ENCODE measurements at places on chromosomes 6 and 20.

DNA sequence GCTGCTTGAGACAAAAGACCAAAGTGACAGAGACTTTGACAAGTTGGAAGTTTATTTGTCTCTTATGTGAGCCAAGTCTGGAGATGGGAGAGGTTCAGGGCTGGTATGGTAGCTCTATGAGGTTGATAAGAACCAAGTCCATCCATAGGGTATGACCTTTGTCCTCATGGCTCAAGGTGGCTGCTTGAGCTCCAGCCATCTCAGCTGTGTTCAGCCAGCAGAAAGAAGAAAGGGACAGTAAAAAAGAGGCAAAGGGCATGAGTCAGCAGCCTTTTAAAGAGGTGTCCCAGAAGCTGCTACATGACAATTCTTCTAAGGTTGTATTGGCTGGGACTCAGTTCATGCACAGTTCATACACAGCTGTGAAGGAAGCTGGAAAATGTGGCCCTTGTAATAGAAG, 49.0 kb downstream of the CD40 start:
- no peak for DNase-seq

DNA sequence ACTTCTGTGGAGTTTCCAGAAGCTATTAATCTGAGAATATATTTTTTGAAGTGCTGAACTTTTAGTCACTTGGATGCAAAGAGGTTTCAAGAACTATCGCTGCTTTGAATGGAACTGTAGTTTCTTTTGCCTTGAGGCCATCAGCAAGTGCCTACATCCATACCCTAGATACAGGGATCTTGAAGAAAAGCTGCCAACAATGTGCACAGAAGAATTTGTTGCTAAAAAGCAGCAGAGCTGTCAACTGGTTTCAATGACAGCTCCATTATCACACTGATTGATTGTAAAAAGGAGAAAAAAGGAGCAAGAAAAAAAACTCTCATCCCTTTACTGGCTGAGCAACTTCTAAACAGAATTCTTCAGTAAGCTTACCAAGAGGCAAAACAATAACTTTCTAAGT, 251.0 kb upstream of the NRSN1 start:
- DNase-seq: no peak

DNA sequence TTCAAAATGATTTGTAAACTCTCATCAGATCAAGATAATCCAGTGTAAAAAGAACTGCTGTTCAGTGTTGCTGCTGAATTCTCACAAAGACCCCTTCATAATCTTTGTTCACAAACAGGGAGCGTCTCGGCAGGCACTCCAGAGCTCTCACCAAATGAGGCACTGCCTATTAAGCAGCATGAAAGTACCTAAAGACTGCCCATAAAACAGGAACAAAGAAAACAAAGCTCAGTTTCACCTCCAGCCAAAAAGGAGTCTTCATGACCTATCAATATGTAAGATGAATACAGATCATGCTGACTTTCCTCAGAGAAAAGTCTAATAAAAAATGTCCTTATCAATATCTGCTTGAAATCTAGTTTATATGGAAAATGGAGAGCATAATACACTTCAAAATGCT, 41.8 kb downstream of the GPR63 start:
- no peak for DNase-seq

DNA sequence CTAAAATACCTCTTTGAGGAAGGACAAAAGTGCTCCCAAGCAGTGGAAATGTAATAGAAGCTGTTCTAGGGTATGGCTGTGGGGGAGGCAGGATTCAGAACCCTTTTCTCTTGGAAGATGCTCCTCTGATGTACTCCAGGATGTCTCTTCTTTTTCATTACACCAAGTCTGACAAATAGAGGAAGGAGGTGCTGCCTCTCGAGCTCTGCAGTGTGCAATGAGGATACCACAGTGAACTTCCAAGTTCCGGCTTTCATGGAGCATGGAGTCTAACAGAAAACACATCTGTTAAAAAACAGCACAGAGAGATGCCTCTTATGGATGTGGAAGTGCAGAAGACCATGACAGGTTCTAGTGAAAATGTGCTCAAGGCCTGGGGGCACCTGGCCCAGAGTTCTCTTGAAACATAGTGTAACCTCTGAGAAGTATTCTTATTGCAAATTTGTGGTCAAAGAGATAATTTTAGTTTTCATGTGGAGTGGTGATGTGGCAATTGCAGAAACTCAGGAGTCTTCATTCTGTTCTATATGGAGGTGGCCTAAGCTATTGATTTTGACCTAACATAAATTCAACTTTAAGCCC, 362.0 kb upstream of the CITED2 start:
- DNase-seq: no peak

DNA sequence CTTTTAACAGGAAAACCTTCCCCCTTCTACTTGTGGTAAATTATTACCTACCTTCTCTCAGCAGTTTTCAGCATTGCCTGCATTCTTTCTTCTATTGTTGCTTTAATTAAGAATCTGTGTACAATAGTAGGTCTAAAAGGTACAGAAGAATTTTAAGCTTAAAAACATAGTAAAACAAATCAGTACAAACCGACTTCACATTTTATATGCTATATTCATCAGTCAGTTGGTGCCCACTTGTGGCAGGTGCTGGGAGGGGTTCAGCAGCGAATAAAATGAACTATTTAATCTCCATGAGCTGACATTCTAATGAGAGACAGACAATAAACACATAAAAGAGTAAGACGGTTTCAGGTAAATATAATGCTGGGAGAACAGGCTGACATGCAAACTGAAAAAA, 73.4 kb upstream of the FBXO30 start:
- no peak for DNase-seq

GRCh38 chr20:2150660-2151059, 49.0 kb downstream of the STK35 start:
- no peak for DNase-seq

- no peak for DNase-seq
Measured at GRCh38 chr20:3739926-3740451, 7.5 kb downstream of the HSPA12B start.

DNA sequence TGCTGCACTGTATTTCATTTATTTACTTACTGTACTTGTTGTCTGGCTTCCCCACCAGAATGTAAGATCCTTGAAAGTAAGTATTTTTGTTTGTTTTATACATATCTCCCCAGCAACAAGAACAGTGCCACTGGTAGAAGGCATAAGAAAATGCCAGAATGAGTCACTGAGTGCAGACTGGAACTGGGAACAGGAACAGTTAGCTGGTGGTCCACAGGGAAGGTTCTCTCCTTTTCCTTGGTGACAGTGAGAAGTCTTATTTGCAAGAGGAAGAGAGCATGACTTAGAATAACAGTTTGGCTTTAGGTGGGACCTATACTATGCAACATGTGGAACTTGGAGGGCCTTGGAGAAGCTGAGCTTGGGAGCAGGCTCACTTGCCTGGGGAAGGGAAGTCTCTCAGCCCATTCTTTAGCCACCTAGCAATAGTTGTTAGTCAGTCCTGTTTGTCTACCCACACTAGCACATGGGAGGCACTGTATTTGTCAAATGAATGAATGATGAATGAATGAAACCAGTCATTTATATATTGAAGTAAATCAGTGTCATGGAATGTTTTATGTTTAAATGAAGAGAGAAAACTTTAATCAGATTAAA, 203.5 kb downstream of the KCNQ5 start:
- no peak for DNase-seq

DNA sequence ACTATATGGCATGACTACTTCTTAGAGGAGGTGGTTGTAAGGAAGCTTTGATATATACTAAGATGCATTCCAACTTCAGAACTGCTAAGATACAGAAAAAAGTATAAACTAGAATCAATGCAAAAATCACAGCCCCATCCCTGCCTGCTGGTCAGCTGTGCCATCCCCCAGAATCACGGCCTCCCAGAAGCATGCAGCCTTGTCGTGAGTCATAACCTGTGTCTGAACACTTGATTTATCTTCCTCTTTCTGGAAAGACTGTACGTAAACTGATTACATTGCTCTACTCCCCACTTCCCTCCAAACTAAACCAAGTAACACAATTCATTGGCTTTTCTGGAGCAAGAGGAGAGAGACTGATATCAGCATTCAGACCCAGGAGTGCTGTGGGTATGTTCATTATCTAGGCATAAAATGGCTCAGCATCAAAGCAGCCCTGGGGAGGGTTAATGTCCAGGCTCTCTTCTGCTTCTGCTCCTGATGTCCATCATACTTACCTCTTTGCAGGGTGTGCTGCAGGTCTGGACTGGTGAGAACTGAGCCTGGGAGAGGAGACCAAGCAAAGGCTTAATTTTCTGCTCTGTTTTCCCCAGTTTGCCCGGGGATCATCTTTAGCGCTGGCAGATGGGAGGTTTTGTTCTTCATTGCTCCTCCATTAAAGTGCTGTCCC, 18.4 kb downstream of the SCP2D1 start:
- no peak for DNase-seq

- no peak for DNase-seq
Measured at GRCh38 chr6:136035378-136036070, 184.0 kb downstream of the PDE7B start.

GRCh38 chr6:122422614-122423267, 23.3 kb downstream of the HSF2 start:
- no peak for DNase-seq

DNA sequence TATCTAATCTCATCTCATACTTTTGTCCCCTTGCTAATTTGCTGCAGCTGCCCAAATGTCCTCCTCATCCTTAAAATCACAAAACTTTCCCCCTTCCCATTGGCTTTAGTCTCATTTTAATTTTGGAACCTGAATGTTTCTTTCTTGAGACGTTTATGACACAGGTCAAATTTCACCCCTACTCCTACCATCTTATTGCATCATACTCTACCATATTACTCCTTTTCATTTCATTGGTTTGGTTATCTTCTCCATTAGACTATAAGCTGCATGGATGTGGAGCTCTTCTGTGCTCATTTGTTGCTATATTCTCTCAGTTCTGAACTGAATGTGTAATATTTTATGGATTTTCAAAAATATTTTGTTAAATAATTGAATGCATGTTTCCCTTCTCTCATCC, 688.6 kb downstream of the CBLN4 start:
- no peak for DNase-seq

DNA sequence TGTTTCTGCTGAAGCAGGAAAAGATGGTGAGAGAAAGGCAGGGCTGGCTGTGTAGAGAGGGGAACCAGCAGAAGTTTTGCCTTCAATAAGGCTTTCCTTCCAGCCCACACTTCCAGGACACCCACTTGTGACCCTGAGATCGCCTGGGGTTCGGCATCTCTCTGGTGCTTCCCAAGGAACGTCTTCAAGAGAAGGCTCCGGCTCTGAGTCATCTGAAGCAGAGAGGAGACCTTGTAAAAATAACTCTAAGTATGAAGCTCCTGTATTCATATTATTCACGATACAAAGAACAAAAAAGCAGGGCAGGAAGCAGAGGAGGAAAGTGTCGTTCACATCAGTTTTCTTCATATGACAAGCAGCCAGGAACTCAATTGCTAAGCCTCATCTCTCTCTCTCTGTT, 95.4 kb upstream of the MRPS10 start:
- no peak for DNase-seq

- DNase-seq: peak; percentile 95
Measured at GRCh38 chr6:134436281-134436815, 118.4 kb upstream of the SGK1 start.

GRCh38 chr6:123117145-123117908, 121.3 kb downstream of the CLVS2 start:
- DNase-seq: no peak

- no peak for DNase-seq
Measured at GRCh38 chr6:165220045-165220444, 89.4 kb downstream of the C6orf118 start.

GRCh38 chr6:125357515-125358256, 55.9 kb upstream of the HDDC2 start:
- no peak for DNase-seq

- no peak for DNase-seq
Measured at GRCh38 chr6:99514089-99514488, 1.1 kb downstream of the USP45 start.

DNA sequence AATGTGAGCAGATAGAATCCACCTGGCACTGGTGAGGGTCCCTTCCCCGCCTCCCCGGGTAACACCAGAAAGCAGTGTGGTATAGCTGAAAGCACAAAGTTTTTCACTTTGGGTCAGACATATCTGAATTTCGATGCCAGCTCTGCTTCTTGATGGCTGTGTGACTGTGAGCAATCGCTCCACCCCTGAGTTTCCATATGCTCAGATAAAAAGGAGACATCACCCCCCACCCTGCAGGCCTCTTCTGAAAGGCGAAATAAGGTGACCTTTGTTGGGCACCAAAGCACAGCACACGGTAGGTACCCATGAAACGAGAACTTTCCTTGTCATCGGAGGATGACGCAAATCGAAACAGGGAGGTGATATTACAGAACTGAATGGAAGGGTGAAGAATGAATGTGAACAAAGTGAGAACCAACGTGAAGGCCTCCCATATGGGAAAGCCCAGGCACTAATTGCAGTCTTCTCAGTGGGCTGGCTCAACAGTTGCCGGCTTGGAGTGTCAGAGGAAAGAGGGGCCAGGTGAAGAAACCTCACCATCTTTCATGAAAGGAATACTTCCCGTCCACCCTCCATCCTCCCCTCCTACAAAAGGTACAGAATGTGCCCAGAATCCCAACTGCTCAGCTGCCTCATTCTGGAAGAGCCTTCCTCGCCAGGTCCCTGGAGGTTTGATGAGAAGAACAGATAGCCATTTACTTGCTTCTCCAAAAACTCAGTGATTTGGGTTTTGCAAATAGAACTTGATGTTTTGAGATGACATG, 61.8 kb downstream of the NFATC2 start:
- DNase-seq: no peak

DNA sequence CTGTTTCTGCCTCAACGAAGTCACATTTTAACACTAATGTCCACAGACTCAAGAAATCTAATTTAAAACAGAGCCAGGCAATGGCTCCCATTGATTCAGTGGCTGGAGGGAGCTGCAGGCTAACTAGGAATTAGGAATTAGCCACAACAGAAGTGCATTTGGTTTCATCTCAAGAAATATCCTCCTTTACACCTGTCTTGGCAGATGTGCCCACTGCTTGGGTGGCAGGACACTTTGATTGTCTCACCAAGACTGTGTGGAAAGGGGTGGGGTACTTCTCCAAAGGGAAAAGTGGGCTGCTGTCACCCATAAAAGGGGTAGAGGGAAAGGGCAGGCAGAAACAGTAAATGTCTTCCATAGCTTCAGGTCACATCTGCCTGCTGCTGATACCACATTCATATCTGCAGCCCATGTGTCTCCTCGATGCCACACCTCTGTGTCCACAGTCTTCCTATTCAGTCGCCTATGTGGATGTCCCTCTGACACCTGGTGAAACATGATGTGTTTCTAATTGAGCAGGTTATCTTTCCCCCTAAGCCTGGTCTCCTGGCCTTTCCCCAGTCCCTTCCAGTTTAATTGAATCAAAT, 10.9 kb upstream of the OSER1 start:
- DNase-seq: no peak
